Neural crest cell (in vitro differentiated cells): ENCODE measurements at places on chromosomes 6 and 20. TPM values are rescaled to one million over a fixed set of nuclear protein-coding genes. Genes with fewer than 3 reads are reported as not detected.

- DNase-seq, result no peak
Measured at GRCh38 chr20:35503841-35504561, 25.5 kb downstream of the C20orf173 start.

GRCh38 chr6:71468841-71469700, 180.5 kb downstream of the OGFRL1 start:
- DNase-seq, result no peak

Gene DPPA5
- not detected in 2 replicates for total RNA-seq

Gene MDN1
- 46.6 and 49.0 TPM in 2 replicates for total RNA-seq
